Nucleus accumbens (tissue), 56 donors: ENCODE measurements at places on chromosomes 4 and X.

DNA sequence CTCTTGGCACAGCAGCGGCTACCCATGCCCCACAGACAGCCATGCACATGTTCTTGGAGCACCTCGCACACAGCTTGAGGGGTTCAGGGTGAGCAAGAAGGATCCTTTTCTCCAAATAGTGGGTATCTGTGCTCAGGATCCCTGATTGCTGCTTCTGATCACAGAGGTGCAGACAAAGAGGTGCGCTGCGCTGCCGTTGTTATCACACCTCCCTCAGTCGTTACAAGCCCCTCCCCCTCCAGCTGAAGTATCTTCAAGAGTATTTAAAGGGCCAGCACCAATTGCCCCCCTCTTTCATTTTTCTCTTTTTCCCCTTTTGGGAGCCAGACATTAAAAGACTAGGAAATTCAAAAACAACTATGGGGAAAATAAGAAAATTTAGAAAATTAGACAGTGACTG, 44.3 kb downstream of the NELFA start:
- no peak for DNase-seq

- DNase-seq = no peak
These were observed 147.5 kb downstream of the TSPAN5 start for GRCh38 chr4:98510757-98511517.

DNA sequence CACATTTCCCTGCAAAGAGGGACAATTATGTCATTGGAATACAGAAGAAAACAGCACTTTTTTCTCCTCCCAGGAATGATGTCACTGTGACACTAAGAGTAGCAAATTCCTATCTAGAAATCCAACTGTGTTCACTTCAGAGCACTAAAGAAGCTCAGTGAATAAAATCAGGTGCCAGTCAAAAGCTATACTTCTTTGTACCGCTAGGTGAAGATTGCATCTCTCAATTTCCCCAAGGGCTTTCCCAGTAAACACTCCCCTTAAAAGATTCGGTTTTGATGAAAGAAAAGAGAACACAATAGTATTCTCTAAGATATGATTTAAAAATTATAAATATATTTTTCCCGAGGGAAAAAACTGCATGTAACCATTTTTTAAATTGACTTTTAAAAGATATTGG, 104.7 kb upstream of the MID1 start:
- DNase-seq = no peak

GRCh38 chrX:7190157-7190556, 42.2 kb upstream of the PUDP start:
- DNase-seq = no peak

GRCh38 chr4:168740691-168741090, 243.8 kb downstream of the PALLD start:
- DNase-seq = no peak

- no peak for DNase-seq
These were observed 141.9 kb upstream of the STK26 start for GRCh38 chrX:131881194-131881593.

- DNase-seq = no peak
These were observed at the start of gene CXCL13 for GRCh38 chr4:77605210-77605902. Gene CXCL13 (plus strand): TSS chr4:77605820. CDS start chr4:77605866, 46 bp downstream.

DNA sequence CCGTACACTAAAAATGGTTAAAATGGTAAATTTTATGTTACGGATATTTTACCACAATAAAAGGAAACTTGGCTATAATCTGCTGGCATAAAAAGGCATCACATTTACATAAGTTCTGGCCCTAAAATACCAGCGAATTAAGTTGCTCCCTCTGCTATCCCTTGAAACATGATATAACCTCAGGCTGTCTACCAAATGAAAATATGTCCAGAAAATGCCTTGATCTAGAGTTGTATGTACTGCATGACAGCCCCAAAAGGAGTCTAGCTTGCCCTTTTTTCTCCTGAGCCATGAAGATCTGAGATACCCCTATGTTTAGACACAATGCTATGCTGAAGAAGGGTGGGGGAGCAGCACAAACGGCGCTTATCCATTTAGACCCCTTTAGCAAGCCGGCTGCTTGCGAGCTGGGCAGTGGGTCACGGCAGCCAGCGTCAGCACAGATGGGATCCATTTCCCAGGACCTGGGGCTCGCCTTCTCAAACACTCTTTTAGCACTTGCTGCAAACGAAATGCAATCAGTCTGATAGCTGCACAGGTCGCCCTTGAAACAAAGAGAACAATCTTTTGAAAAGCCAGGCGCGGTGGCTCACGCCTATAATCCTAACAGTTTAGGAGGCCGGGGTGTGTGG, 77.0 kb downstream of the AFAP1 start:
- no peak for DNase-seq

DNA sequence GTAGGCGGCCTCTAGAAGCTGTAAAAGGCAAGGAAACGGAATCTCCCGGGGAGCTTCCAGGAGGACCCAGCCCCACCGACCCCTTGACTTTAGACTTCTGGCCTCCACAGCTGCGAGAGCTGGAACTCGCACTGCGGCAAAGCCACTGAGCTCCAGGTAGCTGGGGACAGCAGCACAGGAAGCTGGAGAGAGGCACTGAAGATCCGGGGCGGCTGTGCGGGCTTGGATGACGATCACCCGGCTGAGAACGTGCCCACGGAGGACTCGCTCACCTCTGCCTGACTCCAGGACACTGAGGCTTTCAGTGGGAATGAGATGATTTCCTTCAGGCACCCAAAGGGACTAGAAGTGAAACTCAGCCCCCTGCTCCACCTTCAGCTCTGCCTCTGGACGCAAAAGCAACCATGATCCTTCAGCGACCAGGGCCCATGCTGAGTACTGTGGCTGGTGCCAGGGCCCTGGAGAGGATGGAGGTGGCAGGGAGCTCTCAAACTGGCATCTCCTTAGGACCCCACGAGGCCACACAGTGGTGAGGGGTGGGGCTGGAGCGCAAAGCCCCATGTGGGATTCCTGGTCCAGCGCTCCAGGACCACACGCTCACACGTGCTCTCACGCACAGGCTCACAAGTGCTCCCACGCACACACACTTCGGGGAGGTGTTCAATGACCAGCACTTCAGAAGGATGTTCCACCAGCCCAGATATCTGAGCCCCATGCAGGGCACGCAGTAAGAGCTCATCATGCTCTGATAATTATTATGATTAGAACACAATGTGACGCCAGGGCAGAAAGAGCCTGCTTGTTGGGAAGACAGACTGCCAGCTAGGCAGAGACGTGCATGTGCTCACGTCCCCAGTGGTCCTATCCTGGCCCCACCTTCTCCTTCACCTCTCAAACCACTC, 47.2 kb downstream of the ADRA2C start:
- no peak for DNase-seq

DNA sequence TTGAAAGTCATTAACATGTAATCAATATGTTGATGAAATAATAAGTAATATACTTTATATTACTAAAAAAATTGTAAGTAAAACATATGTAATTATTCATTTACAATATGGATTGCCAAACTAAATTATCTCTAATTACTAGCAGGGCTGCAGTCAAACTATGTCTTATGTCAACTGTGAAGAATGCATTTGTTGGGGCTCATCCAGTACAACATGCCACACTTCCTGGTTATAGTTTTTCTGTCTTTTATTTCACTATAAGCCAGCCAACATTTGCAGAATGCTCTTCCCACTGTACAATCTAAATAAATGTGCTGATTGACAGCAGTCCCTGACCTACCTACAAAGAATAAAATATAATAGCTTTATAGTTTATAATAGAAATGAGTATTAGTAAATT, 975.4 kb upstream of the NDST4 start:
- DNase-seq = no peak

DNA sequence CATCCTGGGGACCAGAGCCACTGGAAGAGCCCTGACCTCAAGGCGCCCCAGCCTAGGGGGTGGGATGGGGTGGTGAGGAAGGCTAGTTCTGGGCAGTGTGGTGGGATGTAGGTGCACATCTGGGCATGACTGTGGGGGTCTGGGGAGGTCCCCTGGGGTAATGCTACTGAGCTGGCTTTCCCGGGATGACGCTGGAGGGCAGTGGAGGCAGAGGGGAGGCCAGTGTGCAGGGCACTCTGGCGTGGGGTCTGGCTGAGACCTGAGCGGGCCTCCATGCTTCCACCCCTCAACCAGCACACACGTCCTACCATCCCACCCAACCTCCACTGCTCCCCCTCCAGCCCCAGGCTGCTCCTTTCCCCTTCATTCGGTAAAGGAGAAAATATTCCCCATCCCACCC, 4.8 kb upstream of the SH3BP2 start:
- no peak for DNase-seq

- DNase-seq = no peak
These were observed 20.2 kb downstream of the EPGN start for GRCh38 chr4:74328501-74328900.

- DNase-seq = no peak
These were observed 128.0 kb downstream of the ANAPC4 start for GRCh38 chr4:25504932-25505636.

DNA sequence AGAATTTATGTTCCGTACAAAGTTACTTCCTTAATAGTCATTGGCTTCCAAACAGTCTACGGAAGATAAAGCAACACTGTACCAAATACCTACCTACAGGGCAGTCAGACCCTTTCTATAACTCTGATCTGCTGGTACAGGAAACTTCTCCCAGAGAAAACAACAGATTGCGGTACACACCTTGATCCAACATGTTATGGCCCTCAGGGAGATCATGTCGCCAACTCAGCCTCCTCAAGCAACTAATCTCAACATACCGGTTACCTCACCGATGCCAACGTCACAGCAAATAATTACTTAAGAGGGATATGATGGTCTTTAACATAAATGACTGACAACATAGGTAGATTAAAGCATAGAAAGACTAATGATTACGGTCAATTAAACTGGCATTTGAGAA, 70.4 kb downstream of the RFC1 start:
- DNase-seq = no peak

- DNase-seq = no peak
These were observed 313.3 kb upstream of the NOCT start for GRCh38 chr4:138702190-138702824.

DNA sequence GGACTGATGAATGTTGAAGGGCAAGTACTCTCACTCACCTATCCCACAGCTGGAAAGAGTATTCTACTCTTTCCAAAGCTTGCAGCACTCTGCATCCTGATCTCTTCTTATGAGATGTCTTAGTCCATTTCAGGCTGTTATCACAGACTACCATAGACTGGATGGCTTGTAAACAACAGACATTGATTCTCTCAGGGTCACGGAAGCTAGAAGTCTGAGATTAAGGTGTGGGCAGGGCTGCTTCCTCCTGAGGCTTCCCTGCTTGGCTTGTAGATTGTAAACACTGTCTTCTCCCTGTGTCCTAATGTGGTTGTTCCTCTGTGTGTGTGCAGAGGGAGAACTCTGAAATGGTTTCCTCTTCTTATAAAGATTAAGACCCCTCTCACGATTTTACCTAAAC, 131.2 kb downstream of the MXRA5 start:
- no peak for DNase-seq

- DNase-seq = no peak
These were observed 50.8 kb downstream of the GRIA2 start for GRCh38 chr4:157271166-157271869.
